ENCODE measurements at places on chromosomes 6 and 20.

DNA sequence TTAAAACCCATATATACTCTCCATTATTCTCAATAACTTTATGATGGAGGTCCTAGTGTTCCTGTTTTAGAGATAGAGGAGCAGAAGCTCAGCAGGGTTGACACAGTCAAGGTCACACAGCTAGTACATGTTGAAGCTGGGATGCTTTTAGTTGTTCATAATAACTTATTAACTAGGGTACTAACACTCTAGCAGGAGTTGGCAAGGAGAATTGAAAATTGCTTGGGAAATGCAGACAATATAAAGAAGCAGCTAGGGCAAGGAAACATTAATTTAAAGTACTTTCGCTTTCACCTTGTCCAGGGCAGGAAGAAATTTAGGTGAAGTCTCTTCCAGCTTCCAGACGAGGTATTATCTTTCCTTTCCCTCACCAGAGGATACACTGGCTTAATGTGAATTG is 133.7 kb downstream of the RCAN2 start:
- DNase-seq = no peak

GRCh38 chr6:29376003-29376402 is 912 bp upstream of the OR12D3 start:
- DNase-seq = no peak

- peak; percentile 73 for DNase-seq
These were observed 170.2 kb downstream of the NFATC2 start for GRCh38 chr20:51372176-51372803.

GRCh38 chr20:37223053-37223452 is 38.6 kb downstream of the GHRH start:
- DNase-seq = peak; percentile 18

- DNase-seq = no peak
These were observed 58.4 kb upstream of the RNF217 start for GRCh38 chr6:124903797-124904196.

DNA sequence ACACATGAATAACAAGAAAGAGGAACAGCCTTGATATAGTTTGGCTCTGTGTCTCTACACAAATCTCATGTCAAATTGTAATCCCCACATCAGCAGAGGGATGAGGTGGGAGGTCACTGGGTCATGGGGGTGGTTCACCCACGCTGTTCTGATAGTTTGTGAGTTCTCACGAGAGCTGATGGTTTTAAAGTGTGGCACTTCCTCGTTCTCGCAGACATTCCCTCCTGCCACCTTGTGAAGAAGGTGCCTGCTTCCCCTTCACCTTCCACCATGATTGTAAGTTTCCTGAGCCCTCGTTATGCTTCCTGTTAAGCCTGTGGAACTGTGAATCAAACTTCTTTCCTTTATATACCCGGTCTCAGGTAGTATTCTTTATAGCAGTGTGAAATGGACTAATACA is 13.1 kb downstream of the SRPK1 start:
- no peak for DNase-seq

- no peak for DNase-seq
These were observed 3.6 kb downstream of the PRRC2A start for GRCh38 chr6:31624070-31624469.
